ENCODE measurements at places on chromosomes 3 and 15.

- H3K27ac ChIP-seq = no peak overlapping the region
- no peaks in the 10 kb centered on the region for H3K27me3 ChIP-seq
- no peak overlapping the region for H3K4me3 ChIP-seq
- peaks cover 51% of the 10 kb centered on the region for H3K4me1 ChIP-seq
- H3K36me3 ChIP-seq = peaks cover 11% of the 10 kb centered on the region
These were observed 7.4 kb downstream of the SQOR start for GRCh38 chr15:45641999-45642932.

DNA sequence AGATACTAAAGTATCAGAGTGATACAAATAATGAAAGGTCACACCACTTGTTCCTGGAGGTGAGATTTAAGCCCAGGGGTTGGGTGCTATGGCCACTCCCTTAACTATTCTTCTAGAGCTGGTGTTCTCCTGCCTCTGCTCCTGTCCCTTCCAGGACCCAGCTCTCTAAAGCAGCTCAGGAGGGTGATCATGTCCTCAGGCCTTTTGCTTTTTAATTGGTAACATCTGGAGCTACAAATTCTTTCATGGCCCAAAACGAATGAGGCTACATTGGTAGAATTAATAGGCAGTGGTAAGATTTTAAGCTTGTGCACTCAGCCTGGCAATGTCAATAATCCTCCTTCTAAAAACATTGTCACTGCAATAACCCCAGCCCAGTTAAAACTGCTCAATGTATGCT lies 38.2 kb upstream of the CNOT10 start:
- H3K27me3 ChIP-seq = peaks cover 3% of the 10 kb centered on the region
- DNase-seq = no peak
- H3K27ac ChIP-seq = no peak overlapping the region
- no peaks in the 10 kb centered on the region for H3K4me1 ChIP-seq
- no peak overlapping the region for H3K4me3 ChIP-seq

DNA sequence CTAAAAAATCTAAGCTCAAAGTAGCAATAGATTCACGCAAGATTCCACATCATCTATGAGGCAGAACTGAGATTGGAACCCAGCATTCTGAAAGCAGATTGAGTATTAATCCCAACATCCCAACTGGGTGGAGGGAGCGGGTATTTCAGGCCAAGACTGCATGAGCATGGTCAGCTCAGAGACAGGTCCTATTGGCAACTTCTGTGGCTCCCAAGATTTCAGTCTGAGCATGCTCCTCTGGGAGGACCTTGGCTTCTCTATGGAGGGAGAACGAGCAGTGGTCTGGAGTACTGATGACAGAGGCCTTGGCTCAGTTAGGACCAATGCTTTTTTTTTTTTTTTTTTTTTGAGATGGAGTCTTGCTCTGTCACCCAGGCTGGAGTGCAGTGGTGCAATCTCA lies 4.0 kb upstream of the ITGA11 start:
- no peaks in the 10 kb centered on the region for H3K36me3 ChIP-seq
- no peak overlapping the region for H3K27ac ChIP-seq
- no peak overlapping the region for H3K4me3 ChIP-seq
- no peak for DNase-seq
- H3K4me1 ChIP-seq = peaks cover 6% of the 10 kb centered on the region

- H3K27me3 ChIP-seq = no peaks in the 10 kb centered on the region
- no peak overlapping the region for H3K27ac ChIP-seq
- H3K4me3 ChIP-seq = no peak overlapping the region
- DNase-seq = no peak
- peaks cover 3% of the 10 kb centered on the region for H3K4me1 ChIP-seq
These were observed 20.9 kb downstream of the GMPS start for GRCh38 chr3:155891321-155891720.

DNA sequence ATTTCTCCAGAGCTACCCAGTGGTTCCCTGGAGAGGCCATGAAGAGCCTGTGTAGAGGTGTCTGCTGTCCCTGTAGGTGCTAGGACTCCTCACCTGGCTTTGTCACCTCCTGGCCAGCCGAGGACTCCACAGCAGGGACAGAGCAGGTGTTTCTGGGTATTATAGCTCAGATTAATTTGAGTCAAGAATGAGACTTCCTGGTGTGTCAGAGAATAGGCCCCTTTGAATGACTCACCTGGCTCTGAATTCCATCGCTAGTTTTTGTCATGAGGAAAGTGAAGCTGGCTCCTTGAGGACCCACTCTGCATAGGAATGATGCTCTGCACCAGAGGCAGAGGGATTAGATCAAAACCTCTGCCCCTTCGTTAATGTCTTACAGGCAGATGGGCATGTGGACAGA lies 167.5 kb upstream of the TOPAZ1 start:
- no peaks in the 10 kb centered on the region for H3K27me3 ChIP-seq
- H3K36me3 ChIP-seq = no peaks in the 10 kb centered on the region
- H3K4me3 ChIP-seq = no peak overlapping the region
- H3K27ac ChIP-seq = no peak overlapping the region

GRCh38 chr3:41175365-41175764 lies 23.9 kb upstream of the CTNNB1 start:
- no peak for DNase-seq
- no peak overlapping the region for H3K27ac ChIP-seq
- no peaks in the 10 kb centered on the region for H3K4me1 ChIP-seq
- H3K4me3 ChIP-seq = no peak overlapping the region

DNA sequence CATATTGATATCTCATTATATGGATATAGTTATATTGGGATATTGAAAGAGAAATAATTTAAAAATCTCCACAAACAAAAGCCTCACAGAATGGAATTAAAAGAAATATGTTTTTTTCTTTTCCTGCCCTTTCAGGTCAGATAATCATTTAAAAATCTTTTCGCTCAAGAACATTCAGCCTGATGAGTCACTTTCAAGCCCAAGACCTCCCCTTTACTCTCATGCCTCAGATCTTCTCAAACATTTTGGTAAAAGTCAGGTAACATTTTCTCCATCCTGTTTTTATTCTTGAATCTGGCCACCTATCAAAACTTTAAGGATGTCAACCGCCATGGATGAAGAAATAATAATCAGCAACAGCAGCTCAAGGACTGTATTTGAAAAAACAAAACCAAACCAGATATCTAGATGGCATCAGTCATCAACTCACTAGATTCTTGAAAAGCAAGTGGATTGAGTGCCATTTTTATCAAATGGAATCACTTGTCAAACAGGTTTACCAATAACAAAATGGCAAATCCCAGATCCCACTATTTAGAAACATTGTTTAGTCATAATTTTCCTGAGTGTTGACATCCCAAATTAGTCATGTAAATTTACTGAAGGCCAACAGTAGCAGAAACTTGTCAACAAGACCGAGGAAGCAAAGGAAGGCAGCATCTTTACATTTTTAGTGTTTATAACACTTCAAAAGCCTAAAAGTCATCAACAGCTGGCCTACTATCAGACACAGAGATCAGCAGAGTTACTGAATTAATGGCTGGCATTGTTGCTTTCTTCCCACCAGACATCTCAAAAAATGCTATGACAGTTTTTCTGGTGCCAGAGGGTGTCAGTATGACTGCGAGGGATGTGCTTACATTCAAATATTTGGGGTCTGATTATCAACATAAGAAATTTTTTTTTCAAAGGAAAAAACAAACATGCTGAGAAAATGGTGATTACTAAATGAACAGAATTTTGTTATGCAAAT lies 444.7 kb downstream of the MAGI1 start:
- no peaks in the 10 kb centered on the region for H3K36me3 ChIP-seq
- H3K27ac ChIP-seq = no peak overlapping the region
- H3K27me3 ChIP-seq = peaks cover 6% of the 10 kb centered on the region
- DNase-seq = no peak
- H3K4me1 ChIP-seq = no peaks in the 10 kb centered on the region

DNA sequence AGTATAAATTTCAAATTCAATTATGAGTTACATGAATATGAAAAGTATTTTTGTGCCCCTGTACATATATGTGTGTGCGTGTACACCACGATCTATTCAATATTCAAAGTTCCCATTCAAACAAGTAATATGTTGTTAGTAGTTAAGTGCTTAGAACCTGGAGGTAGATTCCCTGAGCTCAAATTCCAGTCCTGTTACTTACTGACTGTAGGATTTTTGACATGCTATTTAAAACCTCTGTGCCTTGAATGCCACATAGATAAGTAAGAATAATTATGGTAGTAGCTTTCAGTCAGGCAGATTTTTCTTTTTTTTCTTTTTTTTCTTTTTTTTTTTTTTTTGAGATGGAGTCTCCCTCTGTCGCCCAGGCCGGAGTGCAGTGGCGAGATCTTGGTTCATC lies 53.3 kb upstream of the CMSS1 start:
- H3K36me3 ChIP-seq = no peaks in the 10 kb centered on the region
- no peaks in the 10 kb centered on the region for H3K4me1 ChIP-seq
- H3K4me3 ChIP-seq = no peak overlapping the region
- DNase-seq = no peak

DNA sequence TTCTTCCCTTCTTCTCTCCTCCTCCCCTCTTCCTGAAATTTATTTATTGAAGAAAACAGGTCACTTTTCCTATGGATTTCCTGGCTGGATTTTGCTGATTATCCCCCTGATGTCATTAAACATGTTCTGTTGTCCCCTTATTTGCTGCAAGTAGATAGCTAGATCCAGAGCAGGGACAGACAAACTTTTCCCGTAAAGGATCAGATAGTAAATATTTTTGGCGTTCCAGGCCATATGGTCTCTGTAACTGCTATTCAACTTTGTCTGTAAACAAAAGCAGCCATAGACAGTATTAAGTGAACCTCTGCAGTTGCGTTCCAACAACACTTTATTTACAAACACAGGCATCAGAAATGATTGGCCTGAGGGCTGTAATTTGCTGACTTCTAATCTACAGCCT lies 241.3 kb downstream of the NEK10 start:
- H3K4me3 ChIP-seq = no peak overlapping the region
- no peak overlapping the region for H3K27ac ChIP-seq
- no peaks in the 10 kb centered on the region for H3K4me1 ChIP-seq

GRCh38 chr15:100339999-100340398 lies 1.8 kb downstream of the ADAMTS17 start:
- DNase-seq = peak; percentile 35
- H3K4me1 ChIP-seq = peaks cover 37% of the 10 kb centered on the region
- no peaks in the 10 kb centered on the region for H3K27me3 ChIP-seq

- no peak for DNase-seq
- no peak overlapping the region for H3K4me3 ChIP-seq
- H3K36me3 ChIP-seq = no peaks in the 10 kb centered on the region
- peaks cover 31% of the 10 kb centered on the region for H3K4me1 ChIP-seq
- no peaks in the 10 kb centered on the region for H3K27me3 ChIP-seq
- no peak overlapping the region for H3K27ac ChIP-seq
These were observed 16.3 kb downstream of the XXYLT1 start for GRCh38 chr3:195254454-195255175.

DNA sequence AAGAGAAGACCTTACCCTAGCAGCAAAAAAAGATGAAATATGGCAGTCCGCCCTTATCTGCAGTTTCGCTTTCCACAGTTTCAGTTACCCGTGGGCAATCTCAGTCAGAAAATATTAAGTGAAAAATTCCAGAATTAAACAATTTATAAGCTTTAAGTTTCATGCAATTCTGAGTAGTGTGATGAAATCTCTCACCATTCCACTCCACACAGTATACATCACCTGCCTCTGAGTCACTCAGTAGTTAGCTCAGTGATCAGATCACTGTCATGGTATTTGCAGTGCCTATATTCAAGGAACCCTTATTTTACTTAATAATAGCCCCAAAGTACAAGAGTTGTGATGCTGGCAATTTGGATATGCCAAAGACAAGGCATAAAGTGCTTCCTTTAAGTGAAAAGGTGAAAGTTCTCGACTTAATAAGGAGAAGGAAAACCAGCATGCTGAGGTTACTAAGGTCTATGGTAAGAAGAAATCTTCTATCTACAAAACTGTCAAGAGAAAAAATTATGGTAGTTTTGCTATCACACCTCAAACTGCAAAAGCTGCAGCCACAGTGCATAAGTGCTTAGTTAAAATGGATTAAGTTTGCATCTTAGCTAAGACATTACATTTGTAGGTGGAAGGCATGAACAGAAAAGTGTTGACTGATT lies 48.1 kb downstream of the HSPBAP1 start:
- no peaks in the 10 kb centered on the region for H3K27me3 ChIP-seq
- DNase-seq = no peak
- no peak overlapping the region for H3K27ac ChIP-seq
- H3K4me1 ChIP-seq = no peaks in the 10 kb centered on the region
- no peak overlapping the region for H3K4me3 ChIP-seq
- peaks cover 15% of the 10 kb centered on the region for H3K36me3 ChIP-seq

GRCh38 chr3:90055666-90056065 lies 948.2 kb downstream of the EPHA3 start:
- H3K27ac ChIP-seq = no peak overlapping the region
- no peak overlapping the region for H3K4me3 ChIP-seq
- no peaks in the 10 kb centered on the region for H3K27me3 ChIP-seq
- H3K4me1 ChIP-seq = no peaks in the 10 kb centered on the region
- no peak for DNase-seq

DNA sequence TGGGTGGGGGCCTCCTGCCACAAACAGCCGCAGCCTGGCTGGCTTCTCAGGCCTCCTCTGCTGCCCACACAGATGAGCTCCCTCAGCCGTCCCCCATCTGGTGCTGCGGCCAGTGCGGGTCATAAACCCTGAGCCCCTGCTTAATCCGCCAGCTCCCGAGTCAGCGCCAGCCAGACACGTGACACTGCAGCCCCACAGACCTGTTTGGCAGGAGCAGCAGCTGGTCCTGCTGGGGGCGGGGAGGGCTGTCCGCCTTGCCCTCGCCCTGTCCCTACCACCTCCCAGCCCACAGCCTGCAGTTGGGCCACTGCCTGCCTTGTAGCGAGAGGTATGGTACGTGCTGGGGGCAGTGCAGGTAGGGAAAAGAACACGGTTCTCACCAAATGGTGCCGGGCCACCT lies 86.2 kb downstream of the IQSEC1 start:
- peak; percentile 4 for DNase-seq
- peaks cover 82% of the 10 kb centered on the region for H3K4me1 ChIP-seq
- H3K36me3 ChIP-seq = peaks cover 46% of the 10 kb centered on the region
- no peak overlapping the region for H3K4me3 ChIP-seq

DNA sequence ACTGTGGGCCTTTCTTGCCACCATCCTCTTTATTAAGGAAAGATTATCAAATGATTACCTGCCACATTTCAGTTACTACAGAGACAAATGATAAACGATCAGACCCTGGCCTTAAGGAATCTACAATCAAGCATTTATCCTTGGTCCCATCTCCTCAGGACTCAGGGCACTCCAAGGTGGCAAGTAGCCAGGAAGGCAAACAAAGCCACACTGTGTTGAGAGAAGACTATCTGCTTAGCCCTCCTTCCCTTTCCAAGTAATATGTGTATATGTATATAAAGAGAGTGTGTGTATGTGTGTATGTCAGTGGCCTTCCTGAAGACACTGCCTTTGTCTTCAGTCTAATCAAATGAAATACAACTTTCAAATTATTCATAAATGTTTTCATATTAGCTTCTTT lies 490.1 kb upstream of the ATP11B start:
- H3K36me3 ChIP-seq = no peaks in the 10 kb centered on the region
- no peak overlapping the region for H3K27ac ChIP-seq
- no peaks in the 10 kb centered on the region for H3K4me1 ChIP-seq
- H3K27me3 ChIP-seq = no peaks in the 10 kb centered on the region
- no peak for DNase-seq

GRCh38 chr3:48919215-48920138 lies 835 bp downstream of the ARIH2 start:
- H3K4me1 ChIP-seq = peaks cover 37% of the 10 kb centered on the region
- no peaks in the 10 kb centered on the region for H3K27me3 ChIP-seq
- DNase-seq = peak; percentile 12
- peaks cover 22% of the 10 kb centered on the region for H3K36me3 ChIP-seq

- peaks cover 21% of the 10 kb centered on the region for H3K36me3 ChIP-seq
- peak within 1 kb of the TSS; percentile 56 for H3K27ac ChIP-seq
- peaks cover 22% of the 10 kb centered on the region for H3K4me1 ChIP-seq
- peak within 1 kb of the TSS; percentile 60 for H3K4me3 ChIP-seq
- peak; percentile 87 for DNase-seq
These were observed at the start of gene GYG1 for GRCh38 chr3:148991219-148992026. TSS of gene GYG1 (plus strand) at chr3:148991540. CDS start at chr3:148991641, 101 bp downstream.

All from CD4-positive, alpha-beta T cell (primary cell).